ENCODE measurements at places on chromosomes 11 and 22. TPM values are rescaled to one million over a fixed set of nuclear protein-coding genes. Genes with fewer than 3 reads are reported as not detected.

- DNase-seq, result no peak
These were observed 62.8 kb downstream of the LARGE2 start for GRCh38 chr11:45985212-45985611.

- DNase-seq, result no peak
These were observed 4.3 kb upstream of the ACR start for GRCh38 chr22:50733521-50734342.

DNA sequence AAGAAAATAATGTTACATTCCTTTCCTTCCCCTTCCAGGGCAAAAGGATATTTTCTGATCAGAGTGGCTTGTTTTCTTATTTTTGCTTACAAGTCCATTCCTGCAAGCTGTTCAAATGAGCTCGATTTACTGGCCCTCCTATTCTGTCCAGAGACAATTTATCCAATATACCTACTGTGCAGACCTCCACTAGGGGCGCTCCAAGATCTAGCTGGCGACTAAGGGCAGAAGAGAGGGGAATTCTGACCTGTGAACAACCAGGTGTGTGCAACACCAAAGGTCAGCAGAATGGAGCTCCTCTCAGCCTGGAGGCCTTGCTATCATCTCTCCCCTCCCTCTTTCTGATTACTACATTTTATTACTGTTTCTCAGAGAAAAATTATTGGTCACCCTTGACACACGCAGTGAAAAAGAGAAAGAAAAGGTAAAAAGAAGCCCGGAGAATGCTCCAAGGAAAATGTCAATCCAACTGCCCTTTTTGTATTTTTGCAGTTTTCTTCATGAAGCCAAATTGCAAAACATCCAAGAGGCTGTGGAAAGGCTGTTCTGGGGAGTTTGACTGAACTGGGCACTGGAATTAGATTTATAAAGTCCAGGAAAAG, 3.2 kb downstream of the SEZ6L start:
- DNase-seq, result peak; percentile 16

DNA sequence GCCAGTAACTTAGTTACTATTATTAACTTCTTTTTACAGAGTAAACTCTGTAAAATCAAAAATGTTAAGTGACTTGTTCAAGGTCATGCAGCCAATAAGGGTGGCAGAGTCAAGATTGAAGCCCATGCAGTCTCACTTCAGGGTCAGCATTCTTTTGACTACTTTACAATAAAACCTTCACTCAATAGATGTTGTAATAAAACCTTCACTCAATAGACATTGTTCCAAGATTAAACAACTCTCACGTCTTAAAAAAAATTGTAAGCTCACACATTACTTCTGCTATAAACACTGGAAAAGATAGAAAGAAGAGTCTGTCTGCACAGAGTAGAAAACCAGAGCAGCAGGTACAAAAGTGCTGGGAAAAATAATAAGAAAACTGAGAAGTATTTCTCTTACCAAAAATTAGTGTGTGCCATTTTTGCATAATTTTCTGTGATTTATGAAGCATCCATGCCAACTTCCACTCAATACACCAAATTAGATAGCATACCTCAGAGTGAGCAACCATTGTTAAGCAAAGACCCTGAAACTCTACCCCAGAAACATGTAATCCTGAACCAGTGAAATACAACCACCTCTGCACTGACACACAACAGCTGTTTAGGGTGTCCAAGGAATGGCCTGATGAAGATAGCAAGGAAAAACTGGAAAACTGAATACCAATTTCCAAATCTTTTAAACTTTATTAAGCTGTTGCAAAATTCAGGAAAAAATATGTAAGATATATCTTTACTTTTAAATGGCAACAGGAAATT, 4.9 kb upstream of the SOX6 start:
- no peak for DNase-seq

- DNase-seq, result no peak
These were observed 26.9 kb downstream of the MICAL3 start for GRCh38 chr22:17997456-17997855.

- peak; percentile 61 for DNase-seq
These were observed 2.8 kb downstream of the SIPA1 start for GRCh38 chr11:65640483-65641296.

GRCh38 chr11:128965485-128965884, 22.8 kb upstream of the TP53AIP1 start:
- no peak for DNase-seq

- no peak for DNase-seq
These were observed 5.3 kb downstream of the KCNK7 start for GRCh38 chr11:65590240-65590738.

- DNase-seq, result no peak
These were observed 13.5 kb upstream of the OSBP2 start for GRCh38 chr22:30680991-30681770.

GRCh38 chr11:8871171-8871775, 39.7 kb upstream of the AKIP1 start:
- DNase-seq, result peak; percentile 63

- DNase-seq, result no peak
These were observed 9.4 kb downstream of the NCF4 start for GRCh38 chr22:36870250-36870649.

- DNase-seq, result no peak
These were observed 15.3 kb downstream of the FAM168A start for GRCh38 chr11:73582653-73583052.

DNA sequence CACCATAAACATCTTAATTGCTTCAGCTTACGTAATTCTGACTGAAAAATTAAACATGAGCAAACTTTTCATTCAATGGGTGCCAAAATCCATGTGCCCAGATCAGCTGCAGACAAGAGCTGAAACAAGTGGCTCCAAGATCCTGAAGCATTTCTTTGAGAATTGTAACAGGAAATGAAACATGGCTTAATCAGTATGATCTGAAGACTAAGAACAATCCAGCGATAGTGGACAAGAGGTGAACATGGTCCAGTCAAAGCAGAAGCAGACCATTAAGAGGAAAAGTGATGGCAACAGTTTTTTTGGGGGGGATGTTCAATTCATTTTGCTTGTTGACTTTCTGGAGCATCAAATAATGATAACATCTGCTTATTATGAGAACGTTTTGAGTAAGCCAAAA, 1964.5 kb upstream of the RAG2 start:
- no peak for DNase-seq

DNA sequence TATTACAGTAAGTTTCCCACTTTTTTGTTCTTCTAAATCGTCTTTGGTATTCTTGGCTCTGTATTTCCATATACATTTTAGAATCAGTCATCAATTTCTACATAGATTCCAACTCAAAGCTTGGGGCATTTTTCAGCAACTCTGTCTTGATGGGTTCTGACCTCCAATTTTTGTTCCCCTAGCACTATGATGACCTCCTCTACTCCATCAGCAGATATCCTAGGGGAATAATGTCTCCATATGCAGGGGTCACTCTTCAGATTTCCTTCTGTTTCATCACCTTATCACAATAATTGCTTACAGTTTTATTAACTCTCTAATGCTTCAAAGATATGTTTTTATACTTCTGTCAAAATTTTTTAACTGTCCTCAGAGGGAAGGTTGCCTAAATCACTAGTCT, 91.3 kb upstream of the TP53AIP1 start:
- no peak for DNase-seq

DNA sequence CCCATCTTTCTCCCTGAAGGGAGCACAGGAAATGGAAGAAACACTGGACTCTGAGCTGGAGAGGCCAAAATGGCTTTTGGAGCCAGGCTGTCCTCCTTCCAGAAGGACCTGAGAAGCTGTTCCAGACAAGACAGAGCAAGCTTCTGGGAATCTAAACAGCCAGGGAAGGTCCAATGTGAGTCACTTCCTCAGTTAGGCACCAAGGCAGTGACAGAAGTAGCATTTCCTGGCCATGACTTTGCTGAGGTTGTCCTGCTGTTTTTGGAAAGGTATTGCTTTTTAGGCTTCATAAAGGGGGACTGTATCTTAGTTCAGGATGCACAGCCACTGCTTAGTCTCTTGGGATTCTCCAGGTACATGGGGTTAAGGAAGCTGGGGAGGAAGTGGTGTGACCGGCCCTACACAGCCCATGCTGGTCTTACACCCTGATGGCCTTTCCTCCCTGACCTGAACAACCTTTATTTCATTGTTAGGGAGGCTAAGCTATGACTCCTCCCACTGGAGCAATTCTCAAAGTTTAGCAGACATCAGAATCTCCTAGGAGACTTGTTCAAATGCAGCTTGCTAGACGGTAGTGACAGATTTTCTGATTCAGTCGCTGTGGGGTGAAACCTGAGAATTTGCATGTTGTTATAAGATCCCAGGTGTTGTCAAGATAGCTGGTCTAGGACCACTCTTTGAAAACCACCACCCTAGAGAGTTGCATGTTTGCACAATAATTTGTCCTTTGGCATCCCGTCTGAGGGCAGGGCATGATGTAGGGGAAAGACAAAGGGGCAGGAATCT, 6.8 kb upstream of the INSC start:
- no peak for DNase-seq

GRCh38 chr11:76672431-76673175, 2.1 kb upstream of the LRRC32 start:
- DNase-seq, result no peak

DNA sequence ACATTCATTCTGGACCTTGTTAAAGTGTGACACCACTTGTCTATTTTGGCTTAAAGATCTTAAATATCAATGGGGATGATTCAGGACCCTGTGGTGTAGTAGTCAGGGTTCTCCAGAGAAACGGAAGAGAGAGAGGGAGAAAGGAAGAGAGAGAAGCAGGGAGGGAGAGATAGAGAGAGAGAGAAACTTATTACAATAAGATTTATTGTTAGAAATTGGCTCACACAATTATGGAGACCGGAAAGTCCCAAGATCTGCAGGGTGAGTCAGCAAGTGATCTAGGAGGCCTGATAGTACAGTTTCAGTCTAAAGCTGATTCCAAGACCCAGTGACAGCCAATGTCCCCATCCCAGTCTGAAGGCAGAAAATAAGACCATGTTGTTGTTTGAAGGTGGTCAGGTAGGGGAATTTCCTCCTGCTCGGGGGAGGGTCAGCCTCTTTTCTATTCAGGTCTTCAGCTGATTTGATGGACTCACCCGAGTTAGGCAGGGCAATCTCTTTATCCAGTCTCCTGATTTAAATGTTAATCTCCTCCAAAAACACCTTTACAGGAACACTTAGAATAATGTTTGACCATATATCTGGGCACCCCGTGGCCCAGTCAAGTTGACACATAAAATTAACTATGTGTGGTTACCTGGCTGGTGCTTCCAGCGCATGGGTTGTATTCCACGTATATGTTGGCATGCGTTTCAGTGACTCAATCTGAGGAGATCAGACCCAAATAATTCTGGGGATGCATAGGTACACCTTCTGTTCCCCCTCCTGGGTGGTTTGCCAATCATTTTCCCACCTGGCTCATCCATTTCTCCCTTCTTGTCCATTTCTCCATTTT, 1350.5 kb downstream of the TBC1D22A start:
- DNase-seq, result no peak

GRCh38 chr11:70072861-70073755, 5.0 kb upstream of the ANO1 start:
- no peak for DNase-seq

GRCh38 chr11:12031856-12032544, 23.6 kb upstream of the DKK3 start:
- no peak for DNase-seq

DNA sequence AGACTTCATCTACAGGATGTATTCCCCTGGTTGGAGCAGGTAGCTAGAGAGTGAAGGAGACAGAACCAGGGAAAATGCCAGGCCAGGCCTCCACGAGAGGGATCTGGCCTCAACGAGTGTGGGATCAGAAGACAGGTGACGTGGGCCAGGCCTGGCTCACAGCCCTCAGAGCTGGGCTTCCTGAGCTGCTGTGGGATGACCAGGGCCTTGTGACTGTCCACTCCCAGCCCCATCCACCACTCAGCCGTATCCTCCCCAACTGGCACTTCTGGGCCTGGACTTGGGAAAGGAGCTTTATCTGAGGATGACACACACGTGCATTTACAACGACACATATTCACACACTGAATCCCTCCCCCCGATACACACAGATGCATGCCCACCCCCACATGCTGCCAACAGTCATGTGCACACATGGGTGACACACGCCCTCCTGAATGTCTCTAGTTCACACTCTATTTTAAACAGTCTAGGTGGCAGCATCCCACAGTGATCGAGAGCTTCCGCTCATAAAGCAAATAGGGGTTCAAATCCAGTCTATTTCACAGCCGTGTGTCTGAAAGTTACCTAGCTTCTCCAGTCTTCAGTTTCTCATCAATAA, 93.1 kb downstream of the TP53I11 start:
- DNase-seq, result no peak

GRCh38 chr11:32065865-32066629, 24.8 kb upstream of the RCN1 start:
- no peak for DNase-seq

SLC17A6 gene
- total RNA-seq, result not detected

ACRV1 gene
- not detected for total RNA-seq

NRGN gene
- total RNA-seq, result 6.1 TPM

SIAE gene
- total RNA-seq, result 33.1 TPM

SNU13 gene
- total RNA-seq, result 109 TPM

MYBPC3 gene
- not detected for total RNA-seq

TXNRD2 gene
- total RNA-seq, result 26.9 TPM

GTSE1 gene
- total RNA-seq, result 1.3 TPM

SLC25A45 gene
- 7.1 TPM for total RNA-seq

MRPL40 gene
- 25.7 TPM for total RNA-seq

ZNF280B gene
- total RNA-seq, result 1.3 TPM

HSD17B12 gene
- 113 TPM for total RNA-seq

ABCC8 gene
- 1.3 TPM for total RNA-seq

TCN1 gene
- total RNA-seq, result 39.4 TPM

TSPAN18 gene
- 25.1 TPM for total RNA-seq

CLDN5 gene
- total RNA-seq, result 27.5 TPM

PHF21B gene
- total RNA-seq, result 0.63 TPM

ANO3 gene
- 30.0 TPM for total RNA-seq

All from mucosa of gallbladder (tissue), 1 donor.